D721Med (cell line): ENCODE measurements at places on chromosomes 3 and 15.

GRCh38 chr3:62277450-62277849 is 95.9 kb downstream of the FEZF2 start:
- DNase-seq, result no peak

GRCh38 chr15:62940755-62941361 is 101.7 kb upstream of the TPM1 start:
- DNase-seq, result no peak

DNA sequence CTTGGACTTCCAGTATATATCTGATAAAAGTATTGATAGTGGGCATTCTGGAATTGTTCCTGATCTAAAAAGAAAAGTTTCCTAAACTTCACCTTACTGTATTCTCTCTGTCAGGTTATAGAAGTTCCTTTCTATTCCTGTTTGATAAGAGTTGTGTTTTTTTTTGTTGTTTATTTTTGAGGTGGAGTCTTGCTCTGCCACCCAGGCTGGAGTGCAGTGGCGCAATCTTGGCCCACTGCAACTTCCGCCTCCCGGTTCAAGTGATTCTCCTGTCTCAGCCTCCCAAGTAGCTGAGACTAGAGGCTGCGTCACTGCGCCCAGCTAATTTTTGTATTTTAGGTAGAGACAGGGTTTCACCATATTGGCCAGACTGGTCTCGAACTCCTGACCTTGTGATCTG is 13.1 kb downstream of the BLM start:
- DNase-seq, result no peak

GRCh38 chr3:169457807-169458697 is 205.5 kb downstream of the MECOM start:
- no peak for DNase-seq

DNA sequence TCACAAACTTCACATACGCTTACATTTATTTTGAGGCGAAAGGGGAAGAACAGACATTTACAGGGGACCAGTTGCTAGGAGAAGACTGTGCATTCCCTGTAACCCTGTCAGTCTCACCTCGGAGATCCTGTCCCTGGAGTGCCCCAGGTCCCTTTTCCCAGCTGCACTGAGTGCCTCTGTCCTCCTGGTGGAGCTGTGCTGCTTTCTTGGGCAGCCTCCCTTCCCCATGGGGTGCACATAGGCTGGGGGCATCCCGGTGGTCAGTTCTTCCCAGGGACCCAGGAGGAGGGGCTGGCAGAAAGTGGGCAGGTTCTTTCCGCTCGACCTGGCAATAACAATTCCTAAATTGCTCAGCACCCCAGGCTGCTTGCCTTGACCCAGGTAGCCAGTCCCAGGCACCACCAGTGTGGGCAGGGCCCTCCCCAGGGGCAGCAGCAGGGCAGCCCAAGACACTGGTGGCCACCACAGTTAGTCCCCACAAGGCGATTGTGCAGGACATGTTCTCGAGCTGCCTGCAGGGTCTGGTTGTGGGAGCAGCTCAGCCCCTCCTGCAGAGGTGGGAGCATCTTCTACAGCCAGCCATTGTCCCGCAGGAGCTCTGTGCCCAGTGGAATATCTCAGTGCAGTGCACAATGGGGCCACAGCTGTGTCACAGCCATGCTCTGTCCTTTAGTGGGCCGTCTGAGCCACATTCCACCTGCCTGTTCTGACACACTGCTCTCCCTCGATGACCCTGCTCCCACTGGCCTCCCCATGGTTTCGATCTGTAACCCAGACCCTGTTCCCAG is 36.3 kb downstream of the APBA2 start:
- DNase-seq, result no peak

DNA sequence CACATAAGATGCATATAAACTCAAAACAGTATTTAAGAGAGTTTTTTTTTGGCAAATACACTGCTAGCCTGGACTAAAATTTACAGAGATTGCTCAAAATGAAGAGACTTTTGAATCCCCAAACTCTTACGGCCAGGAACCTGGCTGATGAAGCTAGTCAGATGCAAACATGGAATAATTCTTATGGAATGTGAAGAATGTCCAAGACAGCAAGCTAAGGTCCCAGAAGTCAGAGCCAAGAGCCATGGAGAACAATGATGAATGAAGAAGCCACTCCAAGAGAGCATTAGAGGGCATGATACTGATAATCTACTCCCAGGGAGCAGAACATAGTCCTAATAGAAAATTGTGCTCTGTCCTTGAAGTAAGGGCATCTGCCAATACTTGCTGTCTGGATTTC is 705.5 kb downstream of the DIPK2A start:
- no peak for DNase-seq

GRCh38 chr3:17243621-17244020 is 358.9 kb downstream of the PLCL2 start:
- DNase-seq, result no peak

DNA sequence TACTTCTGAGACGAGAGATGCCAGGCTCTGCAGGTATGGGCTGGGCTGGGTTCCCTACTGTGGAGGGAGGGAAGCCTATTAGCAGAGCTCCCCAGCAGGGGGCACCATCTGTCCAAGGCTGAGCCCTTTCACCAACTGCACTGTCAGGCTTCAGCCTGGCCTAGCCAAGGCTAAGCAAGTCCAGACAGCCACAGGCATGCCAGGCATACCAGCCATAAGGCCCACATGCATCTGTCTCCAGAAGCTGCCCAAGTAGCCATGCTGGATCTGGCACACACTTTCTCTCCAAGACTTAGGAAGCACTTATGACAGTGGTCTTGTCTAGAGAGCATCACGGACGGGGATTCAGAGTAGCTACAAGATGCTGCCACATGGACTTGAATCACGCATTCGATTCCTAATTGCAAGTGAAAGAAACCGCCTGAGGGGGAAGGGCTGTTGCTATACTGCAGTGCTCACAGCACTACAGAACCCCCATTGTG is 28.3 kb downstream of the RUVBL1 start:
- peak; percentile 79 for DNase-seq

- peak; percentile 26 for DNase-seq
Measured at GRCh38 chr3:125374501-125374995, 577 bp downstream of the ZNF148 start.

- no peak for DNase-seq
Measured at GRCh38 chr3:147159141-147159540, 247.2 kb downstream of the ZIC4 start.

- no peak for DNase-seq
Measured at GRCh38 chr3:40313975-40314860, 4.7 kb downstream of the EIF1B start.

DNA sequence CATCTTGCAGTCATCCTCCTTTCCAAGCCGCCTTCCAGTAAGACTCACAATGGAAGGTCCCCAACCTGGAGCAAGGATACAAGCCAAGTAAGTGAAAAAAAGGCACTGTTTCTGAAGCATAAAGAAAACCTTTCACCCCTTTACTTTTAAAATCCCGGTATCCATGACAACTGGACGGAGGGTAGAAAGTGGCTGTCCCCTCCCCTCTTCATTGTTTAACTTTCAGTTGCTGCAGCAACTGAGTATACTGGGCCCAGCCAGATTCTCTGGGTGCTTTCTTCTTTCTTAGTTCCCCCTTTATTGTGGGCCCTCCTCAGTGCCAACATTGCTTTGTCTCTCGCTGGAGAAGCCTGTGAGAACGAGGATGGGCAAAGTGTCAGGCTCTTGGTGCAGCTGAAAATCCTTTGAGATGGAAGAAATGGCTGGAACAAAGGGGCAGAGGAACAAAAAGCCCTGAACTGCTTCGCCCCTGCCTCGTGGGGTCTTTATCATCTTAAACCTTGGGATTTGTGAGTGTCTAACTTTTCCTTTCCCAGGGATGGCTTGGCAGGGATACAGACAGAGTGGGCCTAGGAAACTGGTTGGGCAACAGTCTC is 224.0 kb upstream of the RGMA start:
- no peak for DNase-seq

DNA sequence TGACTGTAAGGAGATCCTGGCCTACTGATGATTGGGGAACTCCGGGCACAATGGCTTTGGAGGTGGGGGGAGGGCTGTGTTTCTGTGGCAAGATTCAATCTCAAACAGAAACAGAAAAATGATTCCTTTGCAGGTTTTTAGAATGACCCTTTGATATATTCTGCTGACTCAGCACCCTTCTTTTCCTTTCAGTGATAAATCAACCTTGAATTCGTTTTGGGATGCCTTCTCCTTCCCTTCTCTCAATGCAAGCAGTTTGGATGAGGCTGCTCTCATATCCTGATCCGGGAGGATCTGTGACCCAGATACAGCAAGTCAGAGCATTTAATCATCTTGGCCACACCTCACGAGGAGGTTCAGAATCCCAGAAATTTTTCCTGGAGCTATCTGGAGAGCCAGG is 156.1 kb upstream of the PRICKLE2 start:
- DNase-seq, result no peak

GRCh38 chr15:78914027-78914764 is 30.6 kb downstream of the CTSH start:
- DNase-seq, result no peak

- peak; percentile 58 for DNase-seq
Measured at GRCh38 chr15:98421419-98422129, 226.8 kb upstream of the IGF1R start.

GRCh38 chr3:20462723-20463122 is 276.7 kb upstream of the SGO1 start:
- no peak for DNase-seq

DNA sequence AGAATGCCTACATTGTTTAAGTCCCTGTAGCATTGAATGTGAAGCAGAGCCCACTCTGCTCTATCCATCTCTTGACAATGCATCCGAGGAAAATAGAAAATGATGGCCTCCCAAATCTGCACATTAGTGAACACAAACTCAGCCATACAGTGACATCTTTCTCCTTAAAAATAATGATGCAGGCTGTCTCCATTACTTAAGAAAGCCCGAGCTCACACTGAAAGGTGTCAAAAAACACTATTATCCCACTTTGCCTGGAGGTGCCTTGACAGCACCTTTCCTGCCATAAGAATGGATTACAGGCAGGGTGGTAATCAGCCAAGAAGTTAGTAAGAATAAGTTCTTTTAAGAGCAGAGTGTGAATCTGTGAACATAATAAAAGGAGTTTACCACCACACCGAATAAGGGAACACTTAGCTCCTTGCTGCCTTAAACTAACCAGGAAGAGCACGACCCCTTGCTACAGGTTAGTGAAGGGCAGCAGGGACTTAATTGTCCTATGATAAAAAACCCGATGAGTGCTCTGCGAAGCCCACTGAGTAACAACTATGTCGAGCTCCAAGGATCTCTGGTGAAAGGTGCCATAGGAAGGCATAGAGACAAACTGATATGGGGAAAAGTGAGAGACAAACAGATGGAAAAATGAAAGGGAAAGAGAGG is 123.2 kb upstream of the TUSC7 start:
- no peak for DNase-seq
